ENCODE measurements at places on chromosomes 1 and 21.

- DNase-seq: peak; percentile 58
Measured at GRCh38 chr21:25133939-25134338, 473.3 kb downstream of the MRPL39 start.

- DNase-seq: no peak
Measured at GRCh38 chr1:241611063-241611462, 29.1 kb downstream of the CHML start.

DNA sequence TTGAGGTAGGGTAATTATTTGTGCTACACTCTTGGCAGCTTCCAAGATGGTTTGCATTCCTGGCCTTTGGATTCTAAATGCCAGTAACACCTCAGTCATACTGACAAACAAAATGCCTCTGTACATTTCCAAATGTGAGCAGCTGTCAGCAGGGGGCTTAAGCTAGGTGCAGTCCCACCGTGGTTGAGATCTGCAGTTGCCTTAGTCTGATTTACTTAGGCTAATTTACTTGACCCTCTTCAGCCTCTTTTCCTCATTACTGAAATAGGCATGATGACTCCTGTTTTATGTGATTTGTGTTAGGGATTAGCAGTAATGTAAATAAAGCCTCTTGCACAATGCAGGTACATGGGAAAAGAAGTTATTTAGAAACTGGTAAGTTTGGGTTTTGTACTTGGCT is 13.5 kb upstream of the SPATA1 start:
- DNase-seq: no peak

DNA sequence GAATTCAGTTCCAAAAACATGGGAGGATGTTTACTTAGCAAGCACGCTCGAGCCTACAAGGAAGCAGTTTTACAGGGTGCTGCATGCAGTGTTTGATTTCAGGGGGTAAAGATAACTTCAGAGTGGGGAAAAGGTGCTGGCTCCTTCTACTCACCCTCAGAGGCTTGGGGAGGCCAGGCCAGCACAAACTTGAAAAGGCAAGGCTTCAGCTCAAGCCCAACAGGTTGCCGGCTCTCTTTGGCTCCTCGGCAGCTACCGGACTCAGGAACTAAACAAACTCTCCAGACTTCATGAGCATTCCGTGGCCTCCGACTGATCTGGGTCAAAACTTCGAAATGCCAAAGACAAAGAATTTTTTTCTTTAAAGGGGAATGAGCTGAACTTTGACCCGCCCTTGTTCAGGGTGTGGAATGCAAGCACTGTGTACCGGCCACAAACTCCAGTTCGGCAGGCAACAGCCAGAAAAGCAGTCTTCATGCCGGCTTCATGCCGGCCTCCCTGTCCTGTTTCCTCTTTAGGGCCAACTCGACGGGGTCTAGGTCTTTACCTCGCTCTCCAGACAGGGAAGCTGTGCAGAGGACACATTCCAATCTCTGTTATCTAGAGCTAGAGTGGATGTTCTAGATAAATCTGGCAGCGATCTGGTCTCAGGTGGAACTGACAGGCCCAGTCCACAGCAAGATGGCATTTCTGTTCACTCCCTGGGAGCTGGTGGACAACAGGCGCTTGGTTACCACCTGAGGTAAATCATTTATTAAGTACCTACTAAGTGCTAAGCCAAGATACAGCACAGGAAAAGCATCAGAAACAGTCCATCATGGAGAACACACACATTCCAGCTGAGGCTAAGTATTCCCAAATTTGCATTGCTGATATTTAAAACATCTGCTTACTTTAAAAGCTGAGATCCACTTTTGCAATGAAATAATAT is 75.0 kb downstream of the CD46 start:
- DNase-seq: no peak

DNA sequence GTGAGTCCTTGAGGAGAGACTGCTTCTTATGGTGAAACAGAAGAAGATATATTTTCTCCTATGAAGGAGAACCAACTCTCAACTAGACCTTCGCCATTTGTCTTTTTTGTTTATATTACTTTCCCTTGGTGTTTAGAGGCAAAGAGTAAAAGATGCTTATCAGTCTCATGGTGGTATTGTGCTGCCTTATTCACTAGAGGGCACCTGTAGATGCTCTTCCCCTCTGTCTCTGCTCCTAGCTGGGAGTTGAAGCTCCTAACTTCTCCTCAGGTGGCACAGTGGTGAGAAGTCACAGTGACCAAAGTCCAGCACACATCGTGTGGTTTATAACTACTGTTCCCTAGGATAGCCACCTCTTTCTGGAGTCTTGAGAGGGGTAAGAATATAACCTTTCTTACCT is 1359.6 kb downstream of the PLA2G4A start:
- DNase-seq: no peak

DNA sequence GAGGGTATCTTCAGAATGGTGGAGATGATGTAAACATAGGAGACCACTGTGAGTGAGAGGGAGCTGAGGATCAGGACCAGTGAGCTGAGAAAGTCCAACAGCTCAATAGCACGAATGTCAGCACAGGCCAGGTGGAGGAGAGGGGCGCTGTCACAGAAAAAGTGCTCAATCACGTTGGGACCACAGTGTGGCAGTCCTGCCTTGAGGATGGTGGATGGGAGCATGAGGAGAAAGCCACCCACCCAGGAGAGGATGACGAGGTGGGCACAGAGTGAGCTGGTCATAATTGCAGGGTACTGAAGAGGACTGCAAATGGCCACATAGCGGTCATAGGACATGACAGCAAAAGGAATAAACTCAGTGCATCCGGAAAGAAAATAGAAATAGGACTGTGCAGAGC is 8.1 kb downstream of the OR11L1 start:
- no peak for DNase-seq

- no peak for DNase-seq
Measured at GRCh38 chr1:63630666-63631065, 37.5 kb downstream of the PGM1 start.

GRCh38 chr1:159945483-159946241 is at the start of gene IGSF9:
Gene IGSF9, minus strand, starts transcription at chr1:159945613. Its CDS starts 2,159 bp downstream, at chr1:159943454.
- DNase-seq: peak; percentile 53

DNA sequence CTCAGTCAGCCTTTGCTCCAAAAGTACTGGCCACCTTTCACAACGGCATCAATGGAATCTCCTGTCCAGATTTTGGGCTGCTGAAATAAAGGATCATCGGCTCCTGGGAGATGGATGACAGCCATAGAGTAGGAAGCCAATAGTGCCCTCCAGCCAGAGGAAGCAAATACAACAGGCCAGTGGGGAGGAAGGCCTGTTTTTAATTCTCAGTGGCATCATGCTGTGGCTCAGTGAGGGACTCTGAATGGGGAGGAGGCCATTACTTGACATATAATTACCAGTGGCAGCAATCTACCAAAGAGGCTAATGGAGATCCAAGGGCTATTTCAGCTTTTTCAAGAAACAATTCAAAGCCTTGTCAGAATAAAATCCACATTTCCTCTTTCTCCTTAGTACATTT is 26.7 kb downstream of the COLGALT2 start:
- no peak for DNase-seq

DNA sequence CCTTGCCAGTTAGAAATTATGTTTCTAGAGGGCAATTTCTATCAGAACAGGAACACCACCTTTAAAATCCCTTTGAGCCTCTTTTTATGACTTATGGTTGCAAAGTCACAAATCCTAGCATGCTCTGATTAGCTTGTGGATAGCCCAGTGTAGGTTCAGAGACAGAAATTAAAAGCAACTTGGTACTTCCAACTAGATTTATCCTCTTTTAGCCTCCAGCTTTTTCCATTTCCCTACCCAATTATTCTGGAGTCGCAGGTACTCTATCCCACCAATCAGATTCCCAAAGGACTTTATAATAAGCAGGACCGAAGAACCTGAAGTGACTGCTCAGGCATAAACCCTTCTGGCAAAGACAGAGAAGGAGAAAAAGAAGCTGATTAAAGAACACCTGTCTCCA is 33.4 kb upstream of the LRRC53 start:
- no peak for DNase-seq

- DNase-seq: no peak
Measured at GRCh38 chr1:208243527-208243966, 637 bp downstream of the PLXNA2 start.

DNA sequence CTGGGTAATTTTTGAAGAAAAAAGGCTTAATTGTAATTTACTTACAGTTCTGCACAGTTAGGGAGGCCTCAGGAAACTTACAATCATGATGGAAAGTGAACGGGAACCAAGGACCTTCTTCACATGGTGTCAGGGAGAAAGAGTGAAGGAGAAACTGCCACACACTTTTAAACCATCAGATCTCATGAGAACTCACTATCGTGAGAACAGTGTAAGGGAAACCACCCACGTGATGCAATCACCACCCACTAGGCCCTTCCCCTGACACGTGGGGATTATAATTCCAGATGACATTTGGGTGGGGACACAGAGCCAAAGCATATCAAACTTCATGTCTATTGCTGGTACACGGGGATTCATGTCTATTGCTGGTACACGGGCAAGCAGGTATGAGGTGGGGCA is 5.3 kb upstream of the SFT2D2 start:
- DNase-seq: no peak

DNA sequence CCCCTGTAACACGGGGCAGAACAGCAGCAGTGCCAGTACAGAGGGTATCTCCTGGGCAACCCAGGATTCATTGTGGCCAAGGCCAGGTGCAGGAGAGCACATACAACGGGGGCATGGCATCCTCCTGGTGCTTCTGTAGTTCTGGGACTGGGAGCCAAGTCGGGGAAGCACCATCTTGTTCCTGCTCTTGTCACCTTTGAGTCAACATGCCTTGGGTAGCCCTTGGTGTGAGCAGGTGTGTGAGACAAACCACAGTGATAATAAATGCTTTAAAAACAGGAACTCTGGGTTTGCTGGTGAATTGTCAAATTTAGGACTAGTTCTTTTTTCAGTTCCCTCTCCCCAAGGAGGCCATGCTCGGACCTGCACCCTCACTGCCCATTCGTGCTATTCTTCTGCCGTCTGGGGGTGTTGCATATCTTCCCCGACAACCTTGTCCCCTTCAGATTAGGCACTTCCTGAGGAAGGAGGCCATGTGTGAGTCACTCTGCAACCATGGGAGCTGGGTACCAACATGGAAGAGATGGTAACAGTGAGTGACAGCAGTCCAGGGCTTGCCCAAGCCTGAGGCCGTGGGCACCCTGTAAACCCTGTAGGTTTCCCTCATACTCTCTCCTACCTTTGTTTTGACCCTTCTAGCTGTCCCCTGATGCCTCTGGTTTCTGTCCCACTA is 150.2 kb downstream of the GRIK3 start:
- DNase-seq: no peak

- DNase-seq: no peak
Measured at GRCh38 chr1:180112984-180113647, 41.6 kb upstream of the QSOX1 start.
